Activated naive CD4-positive, alpha-beta T cell treated with anti-CD3 and anti-CD28 coated beads, Interleukin-2, amount 50 U/mL, for 16 hours (primary cell): ENCODE measurements at places on chromosomes 12 and 14.
A peak's percentile ranks its signal among the peaks of the same experiment; 100 is the strongest.

- DNase-seq, result no peak
Observed at GRCh38 chr12:46573347-46573658, 200.7 kb upstream of the SLC38A2 start.

DNA sequence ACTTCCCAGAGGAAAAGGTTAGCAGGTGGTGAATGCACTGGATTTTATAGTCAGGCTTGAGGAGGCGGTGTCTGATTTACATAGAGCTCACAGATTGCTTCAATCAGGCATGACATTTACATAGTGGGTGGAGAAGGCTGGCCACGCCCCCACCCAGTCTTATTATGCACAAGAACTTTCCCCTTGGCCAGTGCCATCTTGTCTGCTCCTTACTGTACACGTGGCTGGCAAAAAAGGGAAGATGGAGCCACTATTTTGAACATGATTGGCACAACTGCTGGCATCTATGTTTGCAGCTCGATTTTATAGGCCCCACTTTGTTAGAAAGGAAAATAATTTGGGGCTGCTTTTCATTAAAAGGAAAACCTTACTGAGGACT lies 10.9 kb upstream of the LGMN start:
- peak; percentile 25 for DNase-seq

DNA sequence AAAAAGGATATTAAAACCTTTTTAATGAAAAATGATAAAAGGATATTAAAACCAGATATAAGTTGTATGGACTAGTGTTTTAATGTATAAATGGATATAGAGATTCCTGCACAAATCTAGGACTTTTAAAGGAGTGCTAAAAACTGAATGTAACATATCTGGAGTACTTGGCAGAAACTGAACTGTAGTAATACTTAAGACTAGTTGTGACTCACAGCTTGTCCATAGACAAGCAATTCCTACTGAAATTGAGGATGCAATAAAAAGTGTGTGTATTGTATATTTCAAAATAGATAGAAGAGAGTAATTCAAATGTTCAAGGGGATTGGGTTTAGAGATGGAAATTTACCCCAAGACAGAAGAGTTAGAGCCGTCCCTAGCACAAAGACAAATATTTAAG lies 59.6 kb downstream of the FBXO33 start:
- no peak for DNase-seq

GRCh38 chr12:9940375-9940774 lies 8.2 kb upstream of the CLEC2A start:
- DNase-seq, result no peak

DNA sequence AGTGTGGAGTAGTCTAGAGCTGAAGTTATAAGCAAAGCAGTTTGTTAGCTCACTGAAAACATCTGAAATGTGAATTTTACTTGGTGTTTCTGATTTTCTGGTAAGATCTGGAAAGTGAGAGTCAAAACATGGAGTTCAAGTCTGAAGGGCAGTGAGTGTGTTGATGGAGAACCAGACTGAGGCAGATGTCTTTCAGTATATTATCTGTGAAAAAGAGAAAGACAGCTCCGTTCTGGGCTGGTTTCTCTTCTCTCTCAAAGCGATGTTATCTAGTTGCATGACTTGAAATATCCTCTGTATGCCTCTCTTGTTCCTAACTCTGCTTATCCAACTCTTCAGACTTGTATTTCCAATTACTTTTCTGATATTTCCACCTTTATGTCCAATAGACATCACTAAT lies 381.9 kb upstream of the RGS6 start:
- no peak for DNase-seq

DNA sequence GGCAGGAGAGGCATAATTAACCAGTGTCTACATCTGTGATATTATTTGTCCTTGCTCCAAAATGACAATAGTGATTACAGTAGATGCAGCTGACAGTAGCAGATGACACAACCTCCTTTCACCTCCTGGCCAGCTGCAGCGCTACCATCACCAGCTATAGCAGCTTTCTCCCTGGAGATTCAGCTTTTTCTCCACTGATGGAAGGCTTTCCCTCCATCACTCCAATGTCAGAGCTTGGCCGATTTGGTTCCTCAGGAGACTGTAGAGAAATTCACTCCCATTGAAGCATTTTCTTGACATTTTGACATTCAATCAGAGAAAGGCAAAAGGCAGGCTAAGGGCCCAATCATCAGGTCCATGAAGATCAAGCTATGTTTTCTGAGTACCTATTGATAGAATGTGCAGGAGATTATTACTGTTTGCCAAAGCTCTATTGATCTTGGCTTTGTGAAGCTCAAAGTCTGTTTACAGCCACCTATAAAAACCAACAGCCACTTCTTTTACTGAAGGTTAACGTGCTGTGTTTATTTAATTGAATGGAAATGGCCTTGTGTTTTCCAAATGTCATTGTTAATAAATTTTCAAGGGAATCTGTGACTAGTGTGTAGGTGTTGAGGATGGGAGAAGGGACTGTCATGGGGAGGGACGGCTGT lies 785.1 kb downstream of the DIO2 start:
- no peak for DNase-seq

GRCh38 chr14:77124345-77125280 lies 17.0 kb downstream of the ZDHHC22 start:
- DNase-seq, result peak; percentile 56

DNA sequence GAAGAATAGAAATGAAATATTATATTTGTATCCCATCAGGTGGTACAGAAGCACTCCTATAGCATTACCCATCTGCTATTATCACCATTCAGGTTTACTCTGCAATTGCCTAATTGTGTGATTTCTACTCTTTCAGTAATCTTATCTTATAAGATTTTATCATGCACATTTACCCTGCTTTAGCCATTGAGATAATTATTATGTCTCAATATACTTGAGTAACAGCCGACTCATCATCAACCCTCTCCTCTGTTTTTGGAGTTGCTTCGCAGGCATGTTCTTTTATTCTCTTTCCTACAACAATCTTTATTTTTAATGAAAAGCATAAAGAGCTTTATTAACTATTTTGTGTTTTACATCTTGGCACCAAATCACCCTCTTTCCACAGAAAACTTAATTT lies 419.9 kb downstream of the LRIG3 start:
- no peak for DNase-seq

DNA sequence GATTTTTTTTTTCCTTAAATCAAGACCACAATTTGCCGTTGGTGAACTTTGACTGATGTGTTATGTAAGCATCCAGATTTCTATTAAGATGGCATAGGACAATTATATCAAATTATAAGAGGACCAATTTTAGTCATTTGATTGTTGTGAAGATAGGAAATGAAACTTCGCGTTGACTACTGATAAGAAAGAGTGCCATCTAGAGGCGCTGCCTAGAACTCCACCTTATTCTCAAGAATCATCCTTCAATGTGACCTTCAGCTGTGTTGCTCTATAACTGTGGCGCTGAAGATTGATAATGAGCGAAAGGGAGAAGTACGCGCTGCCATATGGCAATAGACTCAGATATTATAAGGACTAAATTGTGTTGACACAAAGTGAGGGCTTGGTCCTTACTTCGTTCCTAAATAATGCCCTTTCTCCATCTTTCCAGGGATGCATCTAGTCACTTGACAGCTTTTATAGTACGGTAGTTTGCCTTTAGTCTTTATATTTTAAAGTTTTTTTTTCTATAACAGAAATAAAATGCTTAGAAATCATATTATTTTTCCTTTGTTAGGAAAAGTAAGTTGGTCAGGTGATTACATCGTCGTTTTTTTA lies 350.8 kb upstream of the STXBP6 start:
- no peak for DNase-seq

DNA sequence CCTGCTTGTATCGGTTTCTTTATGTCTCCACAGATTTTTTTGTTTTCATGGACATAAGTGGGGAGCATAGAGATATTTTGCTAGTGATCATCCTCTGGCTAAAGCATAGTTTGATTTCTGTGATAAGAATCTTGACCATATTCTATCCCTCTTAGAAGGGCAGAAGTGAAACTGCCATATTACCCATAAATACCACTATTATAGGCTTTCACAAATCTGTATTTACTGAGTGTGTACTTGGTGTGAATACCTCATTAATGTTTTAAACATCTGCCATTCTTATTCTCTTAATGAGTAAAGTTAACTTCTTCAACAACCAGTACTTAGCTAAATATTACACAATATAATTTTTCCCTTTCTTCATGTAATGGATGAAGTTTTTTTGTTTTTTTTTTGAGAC lies 16.1 kb downstream of the WNK1 start:
- no peak for DNase-seq

GRCh38 chr12:124170760-124171159 lies 124.1 kb upstream of the RFLNA start:
- DNase-seq, result no peak

DNA sequence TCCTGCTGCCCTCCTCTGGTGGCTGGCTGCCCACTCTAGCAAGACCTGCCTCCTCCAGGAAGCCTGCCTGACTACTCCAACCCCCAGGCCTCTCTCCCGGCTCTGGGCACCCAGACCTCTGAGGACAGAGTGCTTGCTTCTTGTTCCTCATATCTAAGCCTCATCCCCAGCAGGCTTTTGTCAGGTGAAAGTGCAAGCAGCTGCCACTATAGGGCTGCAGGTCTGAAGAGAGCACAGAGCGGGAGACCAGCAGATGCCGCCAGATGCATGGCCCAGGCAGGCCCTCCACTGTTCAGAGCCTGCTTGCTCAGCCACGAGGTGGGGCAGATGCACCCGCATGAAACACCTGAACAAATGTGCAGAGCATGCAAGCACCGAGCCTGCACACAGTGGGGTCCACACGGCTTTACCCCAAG lies 73.0 kb downstream of the SERPINA3 start:
- no peak for DNase-seq

GRCh38 chr14:104342435-104343293 lies 204.3 kb downstream of the KIF26A start:
- DNase-seq, result no peak

DNA sequence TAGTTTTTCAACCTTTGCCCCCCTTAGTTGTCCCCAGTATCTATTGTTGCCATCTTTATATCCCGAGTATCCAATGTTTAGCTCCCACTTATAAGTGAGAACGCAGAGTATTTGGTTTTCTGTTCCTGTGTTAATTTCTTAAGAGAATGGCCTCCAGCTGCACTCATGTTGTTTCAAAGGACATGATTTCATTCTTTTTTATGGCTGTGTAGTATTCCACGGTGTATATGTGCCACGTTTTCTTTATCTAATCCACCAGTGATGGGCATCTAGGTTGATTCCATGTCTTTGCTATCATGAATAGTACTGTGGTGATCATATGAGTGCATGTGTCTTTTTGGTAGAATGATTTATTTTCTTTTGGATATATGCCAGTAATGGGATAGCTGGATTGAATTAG lies 72.0 kb downstream of the GCH1 start:
- DNase-seq, result no peak
